ENCODE measurements at places on chromosomes 5 and 9. TPM values are rescaled to one million over a fixed set of nuclear protein-coding genes. Genes with fewer than 3 reads are reported as not detected.

GRCh38 chr5:79759436-79759835, 69.8 kb downstream of the CMYA5 start:
- H3K4me1 ChIP-seq, result peaks cover 4% of the 10 kb centered on the region
- peaks cover 22% of the 10 kb centered on the region for H3K36me3 ChIP-seq
- DNase-seq, result no peak

DNA sequence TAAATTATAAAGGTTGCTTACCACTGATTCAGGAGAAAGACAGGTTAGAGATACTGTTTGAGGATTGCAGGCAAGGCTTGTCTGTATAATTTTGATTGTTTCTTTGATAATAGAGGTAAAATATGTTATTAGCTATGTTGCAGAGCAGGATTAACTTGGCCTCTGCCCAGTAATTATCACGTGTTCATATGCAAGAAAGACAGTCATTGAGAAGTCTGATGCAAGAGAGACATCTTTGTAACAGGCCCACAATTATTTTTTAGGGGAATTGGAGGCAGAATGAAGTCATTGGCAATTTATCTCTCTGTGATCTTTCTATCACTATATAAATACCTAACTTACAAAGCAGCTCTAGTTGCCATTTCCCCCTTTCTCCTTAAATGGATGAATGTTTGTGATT, 46.0 kb downstream of the SLC44A1 start:
- H3K4me3 ChIP-seq, result no peak overlapping the region
- H3K36me3 ChIP-seq, result no peaks in the 10 kb centered on the region
- H3K27ac ChIP-seq, result no peak overlapping the region

DNA sequence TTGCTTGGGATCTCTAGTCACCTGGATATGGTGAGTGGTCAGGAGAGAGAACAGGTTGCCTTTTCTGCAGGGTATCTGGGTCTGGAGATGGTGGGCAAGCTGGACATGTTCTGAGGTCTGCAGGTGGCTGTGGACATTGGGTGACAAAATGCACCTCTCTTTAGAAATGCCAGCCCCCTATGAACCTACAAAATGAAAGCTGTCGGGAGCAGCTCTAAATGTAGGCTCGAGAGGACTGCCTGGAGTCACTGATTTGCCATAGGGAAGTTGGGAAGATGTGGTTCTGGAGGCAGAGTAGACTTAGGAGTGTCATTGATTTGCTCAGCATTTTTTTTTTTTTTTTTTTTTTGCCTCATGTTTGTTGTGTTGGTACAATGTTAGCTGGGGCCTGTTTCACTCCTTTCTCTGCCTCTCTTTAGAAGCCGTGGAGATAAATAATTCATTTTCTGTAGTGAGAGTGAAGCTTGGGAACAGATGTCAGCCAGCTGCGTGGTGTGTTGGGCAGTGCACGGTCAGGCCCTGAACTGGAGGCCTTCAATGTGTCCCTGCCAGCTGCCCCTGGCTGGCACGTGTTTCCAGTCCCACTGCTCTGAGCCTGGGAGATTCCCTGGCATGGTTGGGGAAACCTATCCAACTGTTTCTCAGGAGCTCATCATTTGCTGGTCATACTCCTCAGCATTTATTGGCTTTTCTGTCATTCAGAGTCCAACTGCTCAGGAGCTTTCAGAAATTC, 5.4 kb downstream of the RGS3 start:
- H3K27me3 ChIP-seq, result no peaks in the 10 kb centered on the region
- H3K36me3 ChIP-seq, result no peaks in the 10 kb centered on the region
- no peak overlapping the region for H3K4me3 ChIP-seq
- H3K27ac ChIP-seq, result peak overlapping the region; percentile 46

GRCh38 chr9:70429899-70430298, 15.4 kb upstream of the KLF9 start:
- H3K4me1 ChIP-seq, result no peaks in the 10 kb centered on the region
- H3K27ac ChIP-seq, result no peak overlapping the region
- H3K4me3 ChIP-seq, result no peak overlapping the region
- no peaks in the 10 kb centered on the region for H3K36me3 ChIP-seq

- no peak overlapping the region for H3K27ac ChIP-seq
- H3K4me3 ChIP-seq, result no peak overlapping the region
- H3K4me1 ChIP-seq, result no peaks in the 10 kb centered on the region
- no peaks in the 10 kb centered on the region for H3K36me3 ChIP-seq
- no peaks in the 10 kb centered on the region for H3K27me3 ChIP-seq
- no peak for DNase-seq
Observed at GRCh38 chr9:15277400-15278090, 29.5 kb downstream of the TTC39B start.

- H3K27ac ChIP-seq, result no peak overlapping the region
- H3K36me3 ChIP-seq, result no peaks in the 10 kb centered on the region
- H3K27me3 ChIP-seq, result no peaks in the 10 kb centered on the region
- DNase-seq, result no peak
- no peak overlapping the region for H3K4me3 ChIP-seq
Observed at GRCh38 chr5:33964132-33964700, 20.3 kb downstream of the SLC45A2 start.

DNA sequence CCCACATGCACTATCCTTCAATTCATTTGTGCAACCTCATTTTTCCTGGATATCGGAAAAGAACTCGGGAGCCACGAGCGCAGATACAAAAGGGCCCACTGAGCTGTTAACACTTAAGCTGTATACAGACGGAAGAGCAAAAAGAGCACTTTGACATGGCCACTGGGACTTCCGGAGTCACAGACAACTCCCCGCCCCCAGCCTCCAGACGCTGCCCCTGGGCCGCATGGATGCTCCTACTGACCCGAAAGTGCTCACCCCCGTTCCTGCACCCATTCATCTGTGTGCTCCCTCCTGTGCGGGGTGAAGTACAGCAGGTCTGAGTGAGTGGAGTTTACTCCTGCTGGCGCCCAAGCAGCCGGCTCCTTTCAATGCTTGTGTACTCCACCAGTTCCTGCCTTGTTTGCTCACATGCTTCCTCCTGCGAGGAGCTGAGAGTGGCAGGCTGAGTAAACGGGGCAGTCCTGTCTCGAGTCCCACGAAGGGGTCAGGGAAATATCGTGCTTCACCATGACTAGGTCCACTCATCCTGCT, 901.0 kb upstream of the CTNND2 start:
- H3K27me3 ChIP-seq, result no peaks in the 10 kb centered on the region
- no peak for DNase-seq
- no peaks in the 10 kb centered on the region for H3K4me1 ChIP-seq
- no peak overlapping the region for H3K27ac ChIP-seq
- H3K36me3 ChIP-seq, result no peaks in the 10 kb centered on the region

DNA sequence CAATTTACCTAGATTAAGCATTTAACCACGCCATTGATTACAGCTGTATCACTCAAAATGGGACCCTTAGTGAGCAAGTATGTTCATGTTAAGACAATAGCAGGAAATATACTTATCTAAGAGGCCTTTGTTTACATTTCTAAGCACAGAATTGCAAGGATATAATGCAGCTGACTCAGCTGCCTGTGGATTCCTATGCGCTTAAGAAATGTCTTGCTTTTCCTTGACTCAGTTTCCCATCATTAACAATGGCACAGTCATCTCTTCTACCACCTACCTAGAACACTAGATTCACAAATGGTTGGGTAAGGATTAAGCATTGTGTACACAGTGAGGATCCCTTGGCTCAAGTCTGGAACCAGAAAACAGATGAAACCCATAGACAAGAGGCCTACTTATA, 163.8 kb downstream of the TSSK1B start:
- no peak overlapping the region for H3K27ac ChIP-seq
- H3K27me3 ChIP-seq, result no peaks in the 10 kb centered on the region
- no peak for DNase-seq
- peaks cover 92% of the 10 kb centered on the region for H3K4me1 ChIP-seq

- no peak overlapping the region for H3K27ac ChIP-seq
- H3K36me3 ChIP-seq, result no peaks in the 10 kb centered on the region
- peaks cover 8% of the 10 kb centered on the region for H3K4me1 ChIP-seq
Observed at GRCh38 chr5:143045062-143045461, 274.9 kb downstream of the ARHGAP26 start.

DNA sequence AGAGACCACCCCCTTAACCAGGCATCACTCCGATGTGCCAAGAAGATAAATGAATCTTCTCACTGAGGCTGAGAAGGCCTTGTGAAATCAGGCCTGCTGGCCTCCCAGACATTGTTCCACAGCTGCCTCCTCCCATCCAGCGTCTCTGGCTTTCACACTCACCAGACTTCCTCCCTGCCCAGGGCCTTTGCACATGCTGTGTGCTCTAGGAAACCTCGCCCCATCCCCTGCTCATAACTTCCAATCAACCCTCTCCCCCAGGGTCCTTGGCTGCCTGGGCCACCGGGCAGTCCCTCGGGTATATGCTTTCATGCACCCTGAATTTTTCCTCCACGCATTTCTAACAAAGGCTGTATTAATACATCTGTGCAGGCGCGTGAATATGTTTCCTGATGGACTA, 58.4 kb downstream of the DUSP1 start:
- no peak overlapping the region for H3K4me3 ChIP-seq
- H3K27me3 ChIP-seq, result peaks cover 8% of the 10 kb centered on the region
- no peak overlapping the region for H3K27ac ChIP-seq
- H3K36me3 ChIP-seq, result no peaks in the 10 kb centered on the region
- no peak for DNase-seq

The ADGRD2 gene
- total RNA-seq, result not detected

DNA sequence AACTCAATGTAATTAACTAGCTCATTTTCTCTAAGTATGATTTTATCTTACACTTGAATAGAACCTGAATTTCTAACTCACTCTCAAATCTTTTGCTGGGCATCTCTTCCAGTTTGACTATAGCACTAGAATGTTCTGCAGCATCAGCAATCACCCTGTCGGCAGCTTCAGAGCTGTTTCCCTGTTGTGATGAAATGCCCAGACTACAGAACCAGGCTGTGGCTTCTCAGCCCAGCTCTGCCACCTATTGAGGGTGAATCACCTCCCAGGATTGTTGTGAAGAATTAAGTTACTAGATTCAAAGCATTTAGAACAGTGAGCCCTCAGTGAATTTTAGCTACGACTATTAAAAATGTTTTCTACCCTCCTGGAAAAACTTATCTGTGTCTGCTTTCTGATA, 90.4 kb upstream of the ANKRD55 start:
- no peaks in the 10 kb centered on the region for H3K27me3 ChIP-seq
- no peaks in the 10 kb centered on the region for H3K4me1 ChIP-seq
- no peak overlapping the region for H3K4me3 ChIP-seq
- no peak overlapping the region for H3K27ac ChIP-seq

GRCh38 chr5:179158556-179158955, 98.4 kb downstream of the ZNF354C start:
- no peak overlapping the region for H3K4me3 ChIP-seq
- no peak for DNase-seq
- H3K27ac ChIP-seq, result no peak overlapping the region
- no peaks in the 10 kb centered on the region for H3K27me3 ChIP-seq

The TMEFF1 gene
- total RNA-seq, result not detected

GRCh38 chr9:131012023-131012334, 3.0 kb downstream of the LAMC3 start:
- H3K27ac ChIP-seq, result peak overlapping the region; percentile 27
- no peak for DNase-seq
- no peaks in the 10 kb centered on the region for H3K36me3 ChIP-seq
- H3K4me3 ChIP-seq, result no peak overlapping the region

GRCh38 chr5:157961176-157961575, 102.2 kb upstream of the CLINT1 start:
- no peaks in the 10 kb centered on the region for H3K4me1 ChIP-seq
- H3K27me3 ChIP-seq, result no peaks in the 10 kb centered on the region
- H3K36me3 ChIP-seq, result no peaks in the 10 kb centered on the region
- no peak overlapping the region for H3K27ac ChIP-seq

DNA sequence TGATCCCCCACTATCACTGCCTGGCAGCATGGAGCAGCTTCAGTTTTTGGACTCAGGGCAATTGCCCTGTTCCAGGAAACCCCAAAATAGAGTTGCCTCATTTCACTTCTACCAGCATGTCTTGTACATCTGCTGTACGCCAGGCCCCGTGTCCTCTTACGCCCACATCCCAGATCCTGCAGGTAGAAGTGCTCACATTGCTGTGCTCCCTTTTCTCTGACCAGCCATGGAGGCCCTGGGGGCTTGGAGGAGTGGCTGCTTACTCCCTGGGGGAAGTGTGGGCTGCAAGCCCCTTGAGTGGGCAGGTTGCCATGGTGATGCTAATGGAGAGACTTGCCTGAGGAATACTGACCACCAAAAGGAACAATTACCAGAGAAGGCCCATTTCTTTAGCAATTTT, 55.6 kb upstream of the KCNIP1 start:
- H3K27me3 ChIP-seq, result no peaks in the 10 kb centered on the region
- H3K4me1 ChIP-seq, result no peaks in the 10 kb centered on the region
- H3K36me3 ChIP-seq, result no peaks in the 10 kb centered on the region
- H3K4me3 ChIP-seq, result no peak overlapping the region

The SH3RF2 gene
- total RNA-seq, result 171 TPM

- no peak overlapping the region for H3K27ac ChIP-seq
- no peaks in the 10 kb centered on the region for H3K36me3 ChIP-seq
- no peaks in the 10 kb centered on the region for H3K27me3 ChIP-seq
Observed at GRCh38 chr5:62168506-62169281, 137.3 kb upstream of the KIF2A start.

DNA sequence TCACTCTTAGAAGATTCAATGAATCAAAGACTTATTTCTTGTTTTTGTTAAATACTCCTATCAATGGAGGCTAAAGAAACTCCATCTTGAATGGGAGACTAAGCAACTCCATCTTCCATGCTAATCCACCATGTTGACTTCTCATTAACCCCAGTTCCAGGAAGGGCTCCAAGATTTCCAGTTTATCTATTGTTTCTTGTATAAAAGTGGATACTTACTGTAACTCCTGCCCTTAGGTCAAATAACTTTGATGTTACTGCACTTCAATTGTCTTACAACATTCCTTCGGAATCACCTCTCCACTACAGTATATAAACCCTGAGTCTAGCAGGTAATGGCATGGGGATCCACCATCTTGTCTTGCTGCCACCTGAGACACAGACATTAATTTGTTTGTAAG, 63.0 kb downstream of the PUM3 start:
- H3K36me3 ChIP-seq, result no peaks in the 10 kb centered on the region
- no peaks in the 10 kb centered on the region for H3K27me3 ChIP-seq
- no peak for DNase-seq
- H3K4me1 ChIP-seq, result no peaks in the 10 kb centered on the region
- H3K27ac ChIP-seq, result no peak overlapping the region
- no peak overlapping the region for H3K4me3 ChIP-seq

The MSX2 gene
- total RNA-seq, result 1.4 TPM

DNA sequence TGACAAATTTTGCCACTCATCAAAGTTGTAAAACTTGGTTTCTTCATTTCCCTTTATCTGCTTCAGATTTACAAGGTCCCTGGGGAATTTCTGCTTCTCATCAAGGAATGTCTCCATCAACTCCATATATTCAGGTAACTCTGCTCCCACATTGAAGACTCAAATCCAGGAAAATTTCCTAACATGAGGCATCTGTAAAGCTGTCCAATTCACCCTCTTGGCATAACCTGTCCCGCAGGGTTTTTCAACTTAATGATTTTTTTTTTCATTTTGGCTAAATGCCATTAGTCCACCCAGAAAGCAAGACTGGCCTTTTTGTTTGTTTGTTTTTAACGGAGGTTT, 50.2 kb upstream of the SLC30A5 start:
- no peaks in the 10 kb centered on the region for H3K36me3 ChIP-seq
- H3K4me3 ChIP-seq, result peak overlapping the region; percentile 30
- H3K27me3 ChIP-seq, result no peaks in the 10 kb centered on the region
- peak overlapping the region; percentile 46 for H3K27ac ChIP-seq
- no peak for DNase-seq
- peaks cover 6% of the 10 kb centered on the region for H3K4me1 ChIP-seq

- DNase-seq, result no peak
- peaks cover 9% of the 10 kb centered on the region for H3K4me1 ChIP-seq
Observed at GRCh38 chr9:81472701-81473100, 216.6 kb downstream of the TLE1 start.

- no peak for DNase-seq
- no peak within 1 kb of the TSS for H3K27ac ChIP-seq
- H3K36me3 ChIP-seq, result no peaks in the 10 kb centered on the region
- peaks cover 11% of the 10 kb centered on the region for H3K4me1 ChIP-seq
- H3K4me3 ChIP-seq, result no peak within 1 kb of the TSS
- H3K27me3 ChIP-seq, result no peaks in the 10 kb centered on the region
Observed at GRCh38 chr5:141369994-141370848, at the start of gene PCDHGB3. TSS of gene PCDHGB3 (plus strand) at chr5:141370242. CDS start at chr5:141370395, 153 bp downstream.

All from heart right ventricle (tissue), 16 donors.